ENCODE measurements at places on chromosomes 5 and 9.

GRCh38 chr9:135504262-135505243 lies 4.1 kb downstream of the MRPS2 start:
- DNase-seq = peak; percentile 35

- no peak for DNase-seq
Measured at GRCh38 chr5:163105456-163105855, 331.9 kb upstream of the CCNG1 start.

- DNase-seq = peak; percentile 90
Measured at GRCh38 chr5:107469485-107470294, 201.0 kb downstream of the EFNA5 start.

DNA sequence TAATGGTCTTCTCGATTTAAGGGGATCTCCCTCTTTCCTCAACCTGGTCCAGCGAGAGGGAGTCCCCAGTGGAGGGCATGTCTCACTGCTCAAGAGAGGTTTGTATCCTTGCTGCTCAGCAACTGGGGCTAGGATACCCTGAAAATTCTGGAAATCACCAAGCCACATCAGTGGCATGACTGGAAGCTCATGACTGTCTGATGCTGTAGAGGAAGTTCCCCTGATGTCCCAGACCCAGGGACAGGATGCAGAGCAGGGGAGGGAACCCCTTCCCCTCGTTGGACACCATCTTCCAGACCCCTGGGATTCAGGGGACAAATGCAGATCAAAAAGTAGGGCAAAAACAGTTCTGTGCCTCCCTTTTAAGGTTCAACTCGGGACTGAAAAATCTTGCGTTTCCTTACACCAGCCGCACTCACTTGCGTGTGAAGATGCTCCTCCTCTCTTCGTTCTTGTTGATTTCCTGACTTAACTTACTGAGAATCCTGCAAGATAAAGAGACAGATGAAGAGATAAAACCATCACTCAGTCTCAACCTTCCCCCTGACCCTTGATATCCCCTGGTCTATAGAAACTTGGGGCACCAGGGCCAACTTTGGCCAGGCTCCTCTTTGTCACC lies 22.1 kb downstream of the LCP2 start:
- no peak for DNase-seq

GRCh38 chr9:8168916-8169438 lies 369.4 kb upstream of the DMAC1 start:
- DNase-seq = no peak

GRCh38 chr5:14723701-14724132 lies 59.2 kb downstream of the OTULIN start:
- no peak for DNase-seq

DNA sequence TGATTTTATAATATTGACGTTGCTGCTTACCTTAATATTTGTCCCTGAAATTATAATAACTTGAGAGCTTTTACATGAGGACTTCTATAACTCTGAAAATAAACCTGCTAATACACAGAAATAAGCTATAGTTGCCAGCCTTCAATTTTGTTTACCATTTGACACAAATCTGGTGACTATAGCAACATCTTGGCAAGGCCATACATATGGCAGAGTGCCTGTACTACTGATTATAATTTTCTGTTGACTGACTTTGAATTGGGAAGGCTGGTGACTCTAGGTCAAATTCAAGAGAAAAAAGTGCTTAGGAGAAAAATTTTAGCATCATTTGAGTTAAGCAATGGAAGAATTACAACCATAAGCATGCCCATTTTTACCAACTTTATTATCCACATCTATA lies 581.4 kb upstream of the PTPRD start:
- DNase-seq = no peak

GRCh38 chr9:129989740-129990139 lies 53.2 kb downstream of the FNBP1 start:
- DNase-seq = peak; percentile 67

DNA sequence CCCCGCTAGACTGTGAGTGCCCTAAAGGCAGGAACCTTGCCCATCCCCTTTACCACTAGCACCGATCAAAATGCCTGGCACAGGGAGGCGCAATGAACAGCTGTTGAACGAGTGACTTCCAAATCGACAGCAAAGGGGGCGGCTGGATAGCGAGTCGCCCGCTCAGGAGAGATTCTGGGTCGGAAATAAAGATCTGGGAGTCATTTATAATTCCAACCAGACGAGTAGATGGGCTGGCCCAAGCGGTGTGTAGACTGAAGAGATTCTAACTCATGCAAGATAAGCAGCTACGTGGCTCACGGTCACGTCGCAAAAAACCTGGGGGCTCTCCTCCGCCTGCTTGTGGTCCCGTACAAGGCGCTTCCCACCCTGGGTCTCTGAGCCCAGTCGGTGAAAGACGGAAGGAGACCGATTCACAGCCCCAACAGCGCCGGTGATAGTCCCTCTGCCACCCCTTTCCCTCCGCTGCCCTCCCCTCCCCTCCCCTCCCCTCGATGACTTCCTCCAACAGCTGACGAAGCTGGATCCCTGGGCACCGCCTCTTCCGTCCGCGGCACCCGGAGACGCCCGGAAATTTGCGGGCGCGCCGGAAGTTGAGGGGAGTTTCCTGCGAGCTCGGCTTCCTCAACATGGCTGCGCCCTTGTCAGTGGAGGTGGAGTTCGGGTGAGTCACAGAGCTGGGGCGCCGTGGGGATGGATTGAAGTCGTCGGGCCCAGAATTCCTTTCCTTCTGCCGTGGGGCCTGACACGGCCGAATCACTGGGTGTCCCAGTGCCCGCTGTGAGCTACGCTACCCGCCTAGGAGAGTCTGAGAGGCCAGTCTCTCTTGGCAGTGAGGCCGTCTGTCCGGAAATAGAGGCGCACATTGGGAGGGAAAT lies at the start of gene URM1:
URM1 (plus strand) TSS at position 623 of the 878 bp plus-strand sequence; CDS start at position 630, 7 bp downstream.
- DNase-seq = peak; percentile 94

GRCh38 chr5:55356896-55357295 lies 49.1 kb downstream of the MTREX start:
- DNase-seq = no peak

DNA sequence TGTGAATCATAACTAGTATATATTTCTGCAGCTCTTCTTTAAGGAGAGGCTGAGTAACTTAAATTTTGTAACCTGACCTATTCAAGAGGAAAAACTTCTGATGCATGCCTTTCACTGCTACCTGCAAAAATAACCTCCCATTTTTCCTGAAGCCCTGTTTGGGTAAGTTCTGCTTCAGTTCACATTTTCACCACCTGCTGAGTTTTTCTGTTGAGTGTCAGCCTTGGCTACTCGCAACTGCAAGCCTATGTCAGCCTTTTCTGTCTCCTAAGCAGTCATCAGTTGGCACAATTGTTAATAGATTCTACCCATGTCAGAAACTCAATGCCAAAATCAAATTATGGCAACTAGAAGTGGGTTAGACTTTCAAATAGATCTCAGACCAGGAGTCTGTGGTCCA lies 8.2 kb upstream of the TNFAIP8 start:
- DNase-seq = no peak

GRCh38 chr5:59169081-59169767 lies 586.3 kb downstream of the RAB3C start:
- DNase-seq = no peak

DNA sequence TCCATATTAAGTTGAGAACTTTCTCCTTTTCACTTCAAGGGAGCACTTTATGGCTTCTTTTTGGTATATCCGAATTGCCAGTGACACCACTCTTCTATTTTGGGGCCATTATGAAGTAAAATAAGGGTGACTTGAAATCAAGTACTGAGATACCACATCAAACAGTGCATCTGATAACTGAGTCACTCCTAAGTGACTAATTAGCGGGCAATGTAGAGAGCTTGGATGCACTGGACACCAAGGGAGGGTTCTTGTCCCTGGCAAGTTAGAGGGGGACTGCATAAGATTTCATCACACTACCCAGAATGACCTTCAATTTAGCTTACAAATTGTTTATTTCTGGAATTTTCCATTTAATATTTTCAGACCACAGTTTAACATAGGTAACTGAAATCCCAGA lies 813.9 kb upstream of the CDH10 start:
- peak; percentile 19 for DNase-seq

DNA sequence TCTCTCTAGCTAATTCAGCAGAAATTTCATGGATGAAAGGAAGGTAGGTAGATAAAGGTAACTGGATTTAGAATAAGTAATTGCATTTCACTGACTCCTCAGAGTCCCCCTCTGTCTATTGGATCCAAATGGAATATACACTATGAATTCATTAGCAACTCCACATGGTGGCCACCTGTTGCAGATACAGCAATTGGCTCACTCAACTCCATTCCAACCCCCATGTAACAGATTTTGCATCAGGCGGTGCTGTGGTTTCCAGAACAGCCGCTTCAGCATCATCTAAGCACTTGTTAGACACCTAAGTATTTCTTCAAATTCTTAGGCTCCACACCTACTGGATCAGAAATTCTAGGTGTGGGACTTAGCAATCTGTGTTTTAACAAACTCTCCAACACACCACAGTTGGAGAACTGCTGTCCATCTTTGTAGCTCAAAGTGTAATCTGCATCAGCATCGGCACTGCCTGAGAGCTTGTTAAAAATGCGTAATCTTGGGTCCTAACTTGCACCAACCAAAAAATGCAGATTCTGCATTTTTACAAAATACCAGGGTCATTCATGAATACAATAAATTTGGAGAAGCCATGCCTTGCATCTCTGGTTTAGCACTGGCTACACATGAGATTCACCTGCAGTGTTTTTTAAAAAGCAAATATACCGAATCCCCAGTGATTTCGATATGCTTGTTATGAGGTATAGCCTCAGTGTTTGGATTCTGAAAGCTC lies 413.8 kb upstream of the CD180 start:
- no peak for DNase-seq

DNA sequence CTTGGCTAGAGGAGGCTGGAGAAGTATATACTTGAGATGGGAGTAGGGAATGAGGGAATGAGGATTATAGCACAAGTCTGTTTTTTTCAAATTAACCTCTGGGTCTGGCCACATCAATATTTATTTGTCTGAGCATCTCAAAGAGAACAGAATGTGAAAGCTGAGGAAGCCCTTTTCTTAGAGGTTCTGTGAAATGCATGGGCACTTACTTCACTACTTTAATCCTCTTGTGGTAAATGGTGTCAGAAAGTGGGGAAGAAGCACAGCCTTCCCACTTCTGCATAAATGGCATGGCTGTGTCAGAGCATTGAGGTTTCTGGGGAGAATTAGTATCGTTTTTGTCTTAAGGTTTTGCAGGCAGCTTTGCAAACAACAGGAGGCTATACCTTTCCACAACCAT lies 48.6 kb downstream of the SPATA31D1 start:
- no peak for DNase-seq

- DNase-seq = peak; percentile 57
Measured at GRCh38 chr5:57324181-57324580, 150.3 kb downstream of the GPBP1 start.

- peak; percentile 54 for DNase-seq
Measured at GRCh38 chr5:73640861-73641320, 14.9 kb downstream of the ARHGEF28 start.

DNA sequence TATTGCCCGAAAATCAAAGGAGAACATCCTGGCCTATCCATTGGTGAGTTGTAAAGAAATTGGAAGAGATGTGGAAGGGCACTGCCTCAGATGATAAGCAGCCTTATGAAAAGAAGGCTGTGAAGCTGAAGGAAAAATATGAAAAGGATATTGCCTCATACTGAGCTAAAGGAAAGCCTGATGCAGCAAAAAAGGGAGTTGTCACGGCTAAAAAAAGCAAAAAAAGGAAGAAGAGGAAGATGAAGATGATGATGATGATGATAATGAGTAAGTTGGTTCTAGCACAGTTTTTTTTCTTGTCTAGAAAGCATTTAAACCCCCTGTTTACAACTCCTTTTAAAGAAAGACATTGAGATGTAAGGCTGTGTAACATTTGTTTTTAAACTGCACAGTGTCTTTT lies 59.8 kb upstream of the ZBED3 start:
- no peak for DNase-seq

DNA sequence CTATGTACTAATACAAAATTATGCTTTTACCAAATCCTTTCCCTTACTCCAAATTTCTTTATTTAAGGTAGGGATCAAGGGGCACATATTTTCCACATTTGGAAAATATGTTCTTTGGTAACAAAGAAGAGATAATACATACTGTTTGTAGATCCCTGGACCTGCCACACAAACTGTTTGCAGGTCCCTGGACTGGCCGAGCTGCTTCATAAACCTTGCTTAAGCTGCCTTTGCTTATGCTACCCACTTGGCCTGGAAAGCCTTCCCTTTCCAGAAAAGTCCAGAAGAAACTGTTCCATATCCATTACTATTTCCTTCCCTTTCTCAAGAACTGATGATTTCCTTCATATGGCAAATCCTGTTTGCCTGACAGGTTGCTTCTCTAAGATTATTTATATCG lies 22.6 kb upstream of the DMXL1 start:
- no peak for DNase-seq

DNA sequence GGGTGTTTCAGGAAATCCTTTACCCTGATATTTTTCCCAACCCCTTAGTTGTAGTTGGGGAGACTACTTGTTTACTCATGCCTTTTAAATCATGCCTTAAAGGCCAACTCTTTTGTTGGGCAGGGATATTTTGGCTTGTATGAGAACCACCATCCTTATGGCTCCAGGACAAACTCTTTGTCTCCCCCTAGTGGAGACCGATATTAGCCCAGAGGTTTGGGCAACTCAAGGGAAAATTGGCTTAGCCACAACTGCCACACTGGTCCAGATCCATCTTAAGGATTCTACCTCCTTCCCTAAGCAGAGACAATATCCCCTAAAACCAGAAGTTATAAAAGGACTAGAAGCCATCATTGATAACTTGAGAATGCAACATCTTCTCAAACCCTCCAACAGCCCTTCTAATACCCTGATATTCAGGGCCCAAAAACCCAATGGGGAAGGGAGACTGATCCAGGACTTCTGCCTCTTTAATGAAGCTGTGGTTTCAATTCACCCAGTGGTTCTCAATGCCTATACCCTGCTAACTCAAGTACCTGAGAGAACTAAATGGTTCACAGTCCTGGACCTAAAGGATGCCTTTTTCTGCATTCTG lies 100.9 kb upstream of the HCN1 start:
- no peak for DNase-seq

GRCh38 chr5:101505891-101506570 lies 602.9 kb upstream of the ST8SIA4 start:
- no peak for DNase-seq

GRCh38 chr9:110058304-110058953 lies 149.5 kb downstream of the C9orf152 start:
- DNase-seq = peak; percentile 51

DNA sequence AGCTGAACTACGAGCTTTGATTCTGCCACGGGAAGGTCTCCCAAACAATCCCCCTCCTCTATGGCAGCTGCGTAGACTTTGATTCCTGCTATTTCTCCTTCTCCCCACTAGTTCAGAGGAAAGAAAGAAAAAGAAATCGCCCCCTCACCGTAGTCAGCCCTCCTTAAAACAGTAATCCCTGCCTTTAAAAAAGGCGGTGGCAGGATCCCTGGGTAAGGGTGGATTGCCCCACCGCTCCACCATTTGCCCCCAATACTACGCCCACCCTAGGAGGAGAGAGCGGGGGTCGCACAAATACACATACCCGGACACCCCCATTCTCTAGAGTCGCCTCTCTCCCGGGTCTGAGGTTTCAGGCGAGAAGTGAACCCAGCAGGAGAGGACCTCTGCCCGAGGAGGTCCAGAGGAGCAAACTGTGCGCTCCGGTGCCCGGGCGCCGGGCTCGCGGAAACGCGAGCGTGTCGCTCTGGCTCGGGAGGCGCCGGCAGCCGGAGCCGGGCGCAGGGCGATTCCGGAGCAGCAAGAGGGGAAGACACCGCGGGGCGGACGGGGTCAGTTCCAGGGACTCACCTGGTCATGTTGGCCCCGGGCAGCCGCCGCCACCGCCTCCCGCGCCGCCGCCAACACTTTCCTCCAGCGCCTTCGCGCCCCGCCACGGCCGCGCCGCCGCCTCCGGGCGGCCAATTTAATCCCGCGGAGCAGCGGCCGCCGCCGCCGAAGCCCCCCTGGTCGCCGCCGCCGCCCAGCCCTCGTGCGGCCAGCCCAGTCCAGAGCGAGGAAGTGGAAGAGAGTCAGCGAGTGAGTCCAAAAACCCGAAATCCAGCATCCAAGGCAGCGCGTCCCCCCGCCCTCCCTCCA lies 1057.7 kb upstream of the DMAC1 start:
- no peak for DNase-seq
